ENCODE measurements at places on chromosomes 12 and 14. TPM values are rescaled to one million over a fixed set of nuclear protein-coding genes. Genes with fewer than 3 reads are reported as not detected.

- peaks cover 8% of the 10 kb centered on the region for H3K4me1 ChIP-seq
- no peaks in the 10 kb centered on the region for H3K27me3 ChIP-seq
- no peaks in the 10 kb centered on the region for H3K36me3 ChIP-seq
These were observed 33.8 kb downstream of the STK38L start for GRCh38 chr12:27277846-27278260.

DNA sequence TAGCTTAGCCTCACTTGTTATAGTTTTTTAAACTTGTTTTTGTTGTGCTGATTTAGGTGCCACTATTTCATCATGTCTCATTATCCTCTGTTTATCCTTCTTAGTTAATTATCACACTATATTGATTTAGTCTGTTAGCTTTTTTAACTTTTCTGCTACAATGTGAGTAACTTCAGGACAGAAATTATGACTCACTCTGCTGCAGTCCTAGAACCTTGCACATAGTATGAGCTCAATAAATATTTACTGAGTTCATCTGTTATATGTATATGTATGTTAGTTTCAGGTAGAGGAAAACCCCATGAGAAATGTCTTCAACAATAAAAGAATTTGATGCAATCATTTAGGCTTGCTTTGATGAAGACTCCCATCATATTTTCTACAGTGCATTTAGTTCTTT, 224.3 kb upstream of the NAV3 start:
- H3K27ac ChIP-seq, result no peak overlapping the region
- H3K27me3 ChIP-seq, result no peaks in the 10 kb centered on the region
- no peak for DNase-seq
- no peak overlapping the region for H3K4me3 ChIP-seq
- no peaks in the 10 kb centered on the region for H3K4me1 ChIP-seq
- no peaks in the 10 kb centered on the region for H3K36me3 ChIP-seq

DNA sequence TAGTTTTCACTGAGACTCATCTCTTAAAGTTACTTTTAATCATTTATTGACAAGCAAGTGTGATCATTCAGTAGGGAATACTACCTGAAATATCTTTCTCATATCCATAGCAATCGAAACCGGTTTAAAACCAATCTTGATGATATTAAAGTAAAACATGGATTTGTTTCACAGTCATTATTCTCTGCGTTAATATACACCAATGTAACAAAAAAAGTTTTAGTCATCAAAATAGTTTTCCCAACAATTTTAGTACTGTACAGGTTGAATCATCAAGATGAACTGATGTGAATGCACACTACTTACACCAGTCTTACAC, 137.0 kb upstream of the KRAS start:
- no peak overlapping the region for H3K4me3 ChIP-seq
- H3K4me1 ChIP-seq, result peaks cover 14% of the 10 kb centered on the region

DNA sequence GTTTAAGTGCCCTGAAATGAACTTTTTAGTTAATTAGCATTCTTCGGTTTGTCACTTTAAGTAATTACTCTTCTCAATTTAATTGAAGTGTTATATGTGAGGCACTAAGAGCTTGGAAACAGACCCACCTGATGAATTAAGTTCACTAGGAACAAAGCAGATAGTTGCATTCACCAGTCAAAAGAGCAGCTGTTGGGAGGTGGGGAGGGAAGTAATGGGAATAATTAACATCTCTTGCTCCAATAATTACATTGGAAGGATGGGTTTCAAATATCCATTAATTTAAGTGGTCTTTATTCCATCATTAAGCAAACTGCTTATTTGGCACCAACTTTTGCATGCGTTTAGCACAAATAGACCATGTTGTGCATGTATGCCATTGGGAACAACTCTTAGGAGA, 667.2 kb downstream of the GALC start:
- no peak for DNase-seq
- no peak overlapping the region for H3K27ac ChIP-seq
- no peak overlapping the region for H3K4me3 ChIP-seq
- no peaks in the 10 kb centered on the region for H3K4me1 ChIP-seq

DNA sequence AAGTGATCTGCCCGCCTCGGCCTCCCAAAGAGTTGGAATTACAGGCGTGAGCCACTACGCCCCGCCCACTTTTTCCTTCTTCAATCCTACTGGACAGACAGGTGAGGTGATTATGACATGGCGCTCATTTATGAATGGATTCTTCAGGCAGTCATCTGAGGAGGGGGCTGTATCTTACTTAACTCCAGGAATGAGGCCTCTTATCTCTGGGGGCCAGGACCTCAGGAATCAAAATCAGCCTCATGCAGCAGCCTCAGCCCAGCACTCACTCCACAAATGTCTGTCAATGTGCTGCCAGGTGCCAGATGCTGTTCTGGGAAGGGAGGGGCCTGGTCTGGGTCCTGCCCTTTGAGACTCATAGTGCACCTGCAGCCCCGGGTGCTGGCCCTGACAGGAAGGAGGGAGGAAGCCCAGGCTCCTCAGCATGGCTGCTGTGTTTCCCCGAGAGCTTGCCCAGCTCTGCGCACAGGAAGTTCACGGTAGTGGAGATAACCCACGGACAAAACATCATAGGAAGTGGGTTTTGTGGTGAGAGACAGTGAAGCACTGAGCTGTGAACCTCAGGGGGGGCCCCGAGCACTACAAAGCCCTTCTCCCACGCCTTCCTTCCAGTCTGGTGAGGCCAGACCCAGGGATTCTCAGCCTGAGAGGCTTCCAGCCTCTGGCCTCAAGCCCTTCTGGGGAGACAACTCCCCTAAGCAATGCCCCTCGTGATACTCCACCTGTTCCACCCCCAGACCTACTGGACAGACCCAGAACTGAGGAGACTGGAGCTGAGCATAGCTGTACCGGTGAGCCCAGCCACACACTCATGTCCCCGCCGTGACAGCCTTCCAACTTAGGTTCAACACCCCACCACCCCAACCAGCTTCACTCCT, 22.3 kb downstream of the GALNT6 start:
- peaks cover 41% of the 10 kb centered on the region for H3K4me1 ChIP-seq
- no peaks in the 10 kb centered on the region for H3K36me3 ChIP-seq
- peak overlapping the region; percentile 54 for H3K4me3 ChIP-seq
- DNase-seq, result peak; percentile 77

DNA sequence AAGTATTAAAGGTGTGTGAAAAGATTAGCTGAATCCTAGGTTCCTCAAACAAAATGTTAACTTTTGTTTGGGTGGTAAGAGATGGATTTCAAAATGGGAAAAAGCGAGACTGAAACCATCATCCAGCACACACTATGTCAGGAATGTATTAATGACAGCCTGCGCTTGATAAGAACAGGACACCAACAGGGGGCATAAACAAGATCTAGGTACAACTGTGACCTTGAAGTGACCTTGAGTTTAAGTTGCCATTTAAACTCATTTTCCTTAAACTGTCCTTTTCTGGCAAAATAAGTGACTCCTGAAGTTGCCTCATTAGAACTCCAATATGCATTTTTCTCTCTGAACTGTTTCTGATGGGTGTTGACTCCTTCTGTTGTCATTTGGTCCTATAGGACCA, 17.1 kb downstream of the PRKCH start:
- H3K27me3 ChIP-seq, result no peaks in the 10 kb centered on the region
- H3K36me3 ChIP-seq, result peaks cover 2% of the 10 kb centered on the region
- no peak overlapping the region for H3K4me3 ChIP-seq
- peaks cover 87% of the 10 kb centered on the region for H3K4me1 ChIP-seq

ENDOU gene
- total RNA-seq, result not detected

DNA sequence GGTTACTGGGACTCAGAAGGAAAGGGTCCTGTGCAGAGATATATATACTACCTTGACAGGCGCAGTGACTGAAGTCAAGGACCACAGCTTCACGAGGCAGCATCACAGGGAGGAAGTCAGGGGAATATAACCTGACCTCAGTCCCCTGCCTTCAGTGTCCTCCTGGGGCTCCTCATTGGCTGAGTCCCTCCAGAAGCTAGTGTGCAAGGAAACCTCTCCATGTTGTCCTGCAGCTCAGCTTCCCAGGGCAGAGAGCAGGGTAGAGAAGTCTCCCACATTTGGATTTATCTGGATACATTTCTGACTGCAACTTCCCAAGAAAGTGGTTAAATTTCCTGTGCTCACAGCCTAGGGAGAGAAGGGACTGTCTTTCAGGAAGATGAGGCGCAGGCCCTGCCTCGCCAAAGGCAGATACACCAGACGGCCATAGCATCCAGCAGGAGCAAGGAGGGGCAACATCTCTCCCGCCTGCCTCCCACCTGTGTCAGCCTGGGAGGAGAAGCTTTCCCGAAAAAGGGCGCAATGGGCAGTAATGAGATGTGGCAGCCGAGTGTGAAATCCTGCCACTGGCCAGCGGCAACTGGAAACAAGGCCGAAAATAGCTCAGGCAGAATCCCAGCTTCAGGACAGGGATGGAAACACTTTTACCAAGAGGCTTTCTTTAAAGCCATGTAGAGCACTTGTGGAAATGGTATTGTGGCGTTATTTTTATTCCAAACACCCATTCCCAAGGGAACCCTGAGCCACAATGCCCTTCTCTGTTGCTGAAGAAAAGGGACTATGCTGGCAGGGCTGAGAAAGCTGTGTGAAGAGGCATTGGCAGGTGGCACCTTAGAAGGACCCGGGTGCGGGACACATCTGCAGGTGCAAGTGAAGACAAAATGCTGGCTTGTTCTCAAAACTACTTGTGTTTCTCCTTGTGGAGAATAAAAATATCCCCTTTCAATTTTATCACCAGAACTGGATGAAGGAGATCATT, 54.9 kb upstream of the HIF1A start:
- no peak for DNase-seq
- no peaks in the 10 kb centered on the region for H3K27me3 ChIP-seq
- H3K4me1 ChIP-seq, result peaks cover 2% of the 10 kb centered on the region
- no peak overlapping the region for H3K27ac ChIP-seq

- no peaks in the 10 kb centered on the region for H3K4me1 ChIP-seq
- H3K27me3 ChIP-seq, result no peaks in the 10 kb centered on the region
- DNase-seq, result no peak
- H3K27ac ChIP-seq, result no peak overlapping the region
- H3K36me3 ChIP-seq, result no peaks in the 10 kb centered on the region
- H3K4me3 ChIP-seq, result no peak overlapping the region
These were observed 45.8 kb downstream of the CRADD start for GRCh38 chr12:93722835-93723567.

ADAMTS20 gene
- not detected for total RNA-seq

DNA sequence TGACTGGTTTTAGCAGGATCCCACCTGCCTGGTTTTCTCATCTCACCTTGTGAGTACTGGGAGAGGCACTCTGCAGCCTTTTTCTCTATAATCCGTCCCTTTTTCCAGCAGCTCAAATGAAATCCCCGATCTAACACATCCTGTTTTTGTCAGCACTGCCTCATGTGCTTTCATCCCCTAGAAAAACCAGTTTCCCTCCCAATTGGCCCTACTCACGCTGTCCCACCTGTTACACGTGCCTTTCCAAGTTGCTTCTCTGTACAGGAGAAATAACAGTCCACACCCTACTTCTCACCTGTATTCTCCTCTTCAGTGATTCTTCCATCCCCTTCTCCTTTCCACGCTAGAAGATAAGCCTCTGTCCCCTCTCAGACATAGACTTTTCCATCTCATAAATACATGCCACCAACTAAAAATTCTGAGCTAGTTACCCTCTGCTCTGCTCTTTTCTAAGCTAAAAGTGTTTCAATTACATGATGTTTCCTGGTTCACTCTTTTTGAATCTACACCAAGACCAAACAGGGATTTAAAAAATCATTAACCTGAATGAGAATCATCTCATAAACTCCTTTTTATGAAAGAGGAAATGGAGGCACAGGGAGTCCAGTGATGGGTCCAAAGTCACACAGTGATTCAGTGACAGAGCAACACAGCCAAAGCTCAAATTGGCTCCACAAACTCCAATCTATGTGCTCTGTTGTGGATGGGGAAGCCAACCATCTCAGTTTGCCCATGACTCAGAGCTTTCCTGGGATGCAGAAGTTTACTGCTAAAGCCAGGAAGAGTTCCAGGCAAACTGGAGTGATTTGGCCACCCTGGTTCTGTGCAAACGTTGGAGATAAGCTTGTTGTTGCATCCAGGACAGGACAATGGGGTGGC, 240.0 kb upstream of the TMEM132C start:
- no peaks in the 10 kb centered on the region for H3K4me1 ChIP-seq
- peaks cover 6% of the 10 kb centered on the region for H3K27me3 ChIP-seq

GRCh38 chr14:38882533-38882932, 220.5 kb downstream of the SEC23A start:
- H3K4me3 ChIP-seq, result no peak overlapping the region
- no peaks in the 10 kb centered on the region for H3K36me3 ChIP-seq
- H3K27ac ChIP-seq, result no peak overlapping the region
- no peaks in the 10 kb centered on the region for H3K4me1 ChIP-seq
- no peaks in the 10 kb centered on the region for H3K27me3 ChIP-seq

DNA sequence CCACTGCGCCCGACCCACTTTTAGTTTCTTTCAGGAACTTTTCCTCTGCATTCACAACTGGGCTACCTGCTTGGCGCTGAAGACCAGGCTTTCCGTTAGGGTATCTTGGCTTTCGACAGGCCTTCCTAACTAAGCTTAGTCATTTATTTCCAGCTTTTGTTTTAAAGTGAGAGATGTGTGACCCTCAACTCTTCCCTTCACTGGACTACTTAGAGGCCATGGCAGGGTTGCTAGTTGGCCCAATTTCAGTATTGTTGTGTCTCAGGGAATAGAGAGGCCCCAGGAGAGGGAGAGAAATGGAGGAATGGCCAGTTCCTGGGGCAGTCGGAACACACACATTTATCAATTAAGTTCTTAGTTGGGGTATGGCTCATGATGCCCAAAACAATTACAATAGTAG, 10.4 kb downstream of the MTA1 start:
- no peaks in the 10 kb centered on the region for H3K27me3 ChIP-seq
- no peak for DNase-seq
- H3K36me3 ChIP-seq, result peaks cover 12% of the 10 kb centered on the region
- H3K4me1 ChIP-seq, result no peaks in the 10 kb centered on the region
- H3K4me3 ChIP-seq, result no peak overlapping the region

SART3 gene
- 84.9 TPM for total RNA-seq

KRT5 gene
- total RNA-seq, result not detected

AQP6 gene
- total RNA-seq, result not detected
